Substantia nigra (tissue), 51 donors: ENCODE measurements at places on chromosomes 1 and 21.

- no peak for DNase-seq
Measured at GRCh38 chr1:211237579-211237978, 21.6 kb upstream of the RCOR3 start.

DNA sequence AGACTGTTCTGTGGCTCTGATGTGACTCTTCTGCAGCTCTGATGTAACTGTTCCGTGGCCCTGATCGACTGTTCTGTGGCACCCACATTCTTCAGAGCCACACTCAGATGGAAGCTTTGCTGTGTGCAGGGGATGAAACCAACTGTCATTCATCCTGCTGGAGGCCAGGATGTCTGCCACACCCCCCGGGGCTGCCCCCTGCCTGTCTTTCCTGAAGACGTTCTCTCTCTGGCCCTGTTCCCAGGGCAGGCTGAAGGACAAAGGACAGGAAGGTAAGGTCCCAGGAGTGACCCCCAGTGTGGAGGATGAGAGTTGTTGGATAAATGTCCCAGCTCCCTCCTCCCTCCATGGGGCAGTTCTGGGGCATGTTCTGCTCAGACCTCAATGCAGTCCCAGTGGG lies 29.4 kb upstream of the UMODL1 start:
- DNase-seq, result no peak

GRCh38 chr1:19597496-19598309 lies 46.4 kb upstream of the NBL1 start:
- DNase-seq, result no peak

GRCh38 chr1:230879778-230880177 lies 11.5 kb upstream of the C1orf198 start:
- DNase-seq, result no peak

- DNase-seq, result no peak
Measured at GRCh38 chr1:205568135-205568468, 63.6 kb downstream of the CDK18 start.

DNA sequence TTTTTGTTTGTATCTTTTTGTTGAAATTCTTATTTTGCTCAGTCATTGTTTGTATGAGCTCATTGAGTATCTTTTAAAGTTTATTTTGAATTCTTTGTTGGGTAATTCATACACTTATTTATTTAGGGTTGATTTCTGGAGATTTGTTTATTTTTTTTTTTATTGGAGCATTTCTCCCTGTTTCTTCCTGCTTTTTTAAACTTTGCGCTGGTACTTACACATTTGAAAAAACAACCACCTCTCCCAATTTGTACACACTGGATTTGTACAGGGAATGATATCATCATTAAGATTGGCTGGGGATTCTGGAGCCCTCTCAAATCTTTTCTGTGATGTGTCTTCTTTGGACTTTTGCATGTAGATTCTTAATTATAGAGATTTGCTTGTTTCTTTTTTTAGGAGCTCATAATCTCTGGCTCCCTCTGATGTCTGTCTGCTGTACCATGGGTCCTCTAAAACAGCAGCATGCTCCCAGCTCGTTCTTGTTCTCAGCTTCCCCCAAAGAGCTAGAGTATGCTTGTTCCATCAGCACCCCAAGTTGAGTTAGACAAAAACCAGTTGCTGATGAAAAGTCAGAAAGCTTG lies 310.7 kb downstream of the DUSP10 start:
- no peak for DNase-seq

DNA sequence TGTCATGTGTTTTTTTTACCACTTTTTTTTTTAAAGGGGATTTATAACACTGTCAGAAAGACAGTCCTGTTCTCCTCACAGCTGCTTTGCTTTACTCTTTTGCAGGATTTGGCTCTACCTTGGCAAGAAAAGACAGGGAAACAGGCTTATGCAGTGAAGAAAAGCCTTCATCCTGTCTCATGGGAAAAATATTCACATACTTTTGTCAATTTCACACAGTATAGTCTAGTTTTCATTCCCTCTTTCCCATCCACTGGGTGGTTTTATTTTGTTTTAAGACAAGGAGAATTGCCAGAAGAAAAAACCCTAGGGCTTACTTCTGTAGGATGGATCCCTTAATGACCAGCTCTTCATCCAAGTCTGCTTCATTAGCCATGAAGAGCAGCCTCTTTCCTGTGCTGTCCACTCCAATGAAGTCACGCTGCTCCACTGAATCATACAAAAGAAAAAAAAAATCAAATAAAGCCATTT lies 60.0 kb downstream of the EIF2B3 start:
- no peak for DNase-seq

DNA sequence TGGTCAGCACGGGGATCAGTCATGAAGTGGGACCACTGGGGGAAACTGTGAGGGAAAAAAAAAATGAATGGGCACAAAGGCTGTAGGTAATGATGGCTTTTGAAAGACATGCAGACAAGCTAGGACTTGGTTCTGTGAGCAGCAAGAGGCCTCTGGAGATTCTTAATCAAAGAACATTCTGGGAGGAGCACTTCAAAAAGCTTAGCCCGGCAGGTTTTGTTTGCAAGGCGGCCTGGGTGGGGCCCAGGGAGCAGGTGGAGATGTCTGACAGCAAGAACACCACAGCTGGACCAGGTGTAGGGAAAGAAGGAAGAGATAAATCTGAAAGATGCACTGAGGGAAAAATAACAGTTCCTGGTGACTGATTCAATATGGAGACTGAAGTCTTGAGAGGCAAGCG lies 6.0 kb downstream of the TEX35 start:
- no peak for DNase-seq

GRCh38 chr1:30303387-30303786 lies 420.0 kb downstream of the MATN1 start:
- DNase-seq, result no peak

DNA sequence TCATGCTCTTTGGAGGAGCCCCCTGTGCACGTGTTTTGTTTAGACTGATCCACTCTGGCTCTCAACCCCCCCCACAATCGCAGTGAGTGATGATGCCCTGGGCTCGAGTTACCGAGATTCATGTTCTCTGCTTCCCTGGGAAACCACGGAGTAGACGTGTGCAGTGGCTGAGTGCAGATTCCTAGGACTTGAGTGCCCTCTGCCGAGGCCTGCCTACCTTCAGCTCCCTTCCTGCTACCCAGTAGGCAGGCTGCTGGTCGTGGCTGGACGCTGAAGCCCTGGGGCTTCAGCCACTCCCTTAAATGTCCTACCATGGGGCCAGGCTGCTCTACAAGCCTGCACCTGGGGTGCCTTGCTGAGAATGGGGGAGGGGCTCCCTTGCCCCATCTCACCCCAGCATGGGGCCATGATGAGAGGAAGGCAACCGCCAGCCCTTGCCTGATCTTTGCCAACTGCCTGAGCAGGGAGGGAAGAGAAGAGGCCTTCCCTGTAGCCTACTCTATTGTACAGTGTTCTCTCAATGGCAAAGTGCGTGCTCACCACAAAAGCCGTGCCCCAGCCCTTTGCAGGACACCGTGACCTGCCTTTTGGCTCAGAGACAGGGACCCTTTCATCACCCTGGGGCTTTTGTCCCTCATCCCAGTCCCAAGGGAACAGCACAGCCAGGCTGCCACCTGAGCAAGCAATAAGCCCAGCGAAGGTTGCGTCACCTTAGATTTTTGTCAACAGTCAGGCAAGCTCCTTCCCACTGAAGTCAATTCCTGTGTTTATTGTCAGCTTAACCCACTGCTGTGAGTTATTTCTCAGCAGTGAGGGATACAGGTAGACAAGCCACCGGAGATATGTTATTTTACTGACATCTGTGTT lies 4.1 kb upstream of the GRIK3 start:
- peak; percentile 71 for DNase-seq

- no peak for DNase-seq
Measured at GRCh38 chr1:162215902-162216301, 146.4 kb downstream of the NOS1AP start.

DNA sequence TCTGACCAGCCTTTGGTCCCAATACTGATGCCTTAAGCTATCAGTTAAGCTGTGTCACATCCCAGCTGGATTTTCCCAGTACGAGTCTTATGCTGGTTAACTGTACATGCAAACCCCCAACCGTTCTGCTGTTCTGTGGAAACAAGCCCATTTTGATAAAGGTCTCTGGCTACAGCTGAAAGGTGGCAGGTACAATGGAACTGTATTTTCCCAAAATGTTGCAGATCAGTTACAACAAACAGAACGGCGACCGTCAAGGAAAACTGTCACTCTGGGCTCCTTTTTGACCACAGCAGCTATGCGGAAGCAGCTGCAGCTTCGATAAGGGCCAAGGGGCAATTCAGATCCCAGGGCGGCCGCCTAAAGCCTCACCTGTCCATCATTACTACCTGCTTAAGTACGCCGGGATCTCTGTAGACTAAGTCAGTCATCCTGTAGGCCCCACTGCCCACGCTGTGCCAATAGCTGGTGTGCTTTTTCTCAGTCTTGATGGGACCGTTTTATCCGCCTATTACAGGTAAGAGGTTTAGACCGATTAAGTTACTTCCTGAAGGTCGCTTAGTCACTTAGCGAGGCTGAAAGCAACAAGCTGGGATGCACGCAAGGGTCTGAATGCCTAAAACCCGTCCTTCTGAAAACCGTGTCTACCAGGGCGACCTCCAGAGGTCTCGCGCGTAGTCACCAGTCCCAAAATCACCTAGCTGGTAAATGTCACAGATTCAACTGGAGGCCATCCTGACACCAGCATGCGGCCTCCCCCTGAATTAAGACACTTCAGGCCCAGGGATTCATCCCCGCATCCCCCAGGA lies 11.1 kb upstream of the RAB42 start:
- no peak for DNase-seq

GRCh38 chr1:46568461-46568891 lies 17.0 kb upstream of the KNCN start:
- DNase-seq, result no peak

GRCh38 chr1:229079016-229079595 lies 191.8 kb upstream of the RAB4A start:
- DNase-seq, result no peak

GRCh38 chr1:100626397-100626796 lies 88.5 kb downstream of the GPR88 start:
- no peak for DNase-seq

DNA sequence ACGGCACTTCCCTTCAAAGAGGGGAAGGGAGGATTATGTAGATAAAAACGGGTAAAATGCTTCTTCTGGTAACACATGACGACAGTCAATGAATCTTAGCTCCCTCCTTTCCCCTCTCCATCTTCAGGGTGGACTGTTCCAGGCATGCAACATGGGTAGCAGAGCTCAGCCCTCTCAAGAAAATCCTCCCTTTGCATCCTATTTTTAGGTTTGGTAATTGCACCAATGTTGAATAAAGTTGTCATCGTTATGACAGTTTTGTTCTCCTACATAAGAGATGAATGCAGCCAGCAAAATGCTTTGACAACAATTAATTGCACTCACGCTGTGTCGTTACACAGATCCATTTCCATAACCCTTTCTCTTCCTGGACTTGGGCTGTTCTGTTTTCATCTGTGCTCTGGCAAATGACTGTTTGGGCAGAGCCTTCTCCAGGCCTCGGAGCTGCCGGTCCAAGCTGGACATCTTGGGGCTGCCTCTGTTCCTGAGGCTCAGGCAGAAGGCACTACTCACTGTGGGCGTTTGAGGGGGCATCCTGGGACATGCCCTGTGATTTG lies 127.6 kb downstream of the CNIH3 start:
- no peak for DNase-seq

DNA sequence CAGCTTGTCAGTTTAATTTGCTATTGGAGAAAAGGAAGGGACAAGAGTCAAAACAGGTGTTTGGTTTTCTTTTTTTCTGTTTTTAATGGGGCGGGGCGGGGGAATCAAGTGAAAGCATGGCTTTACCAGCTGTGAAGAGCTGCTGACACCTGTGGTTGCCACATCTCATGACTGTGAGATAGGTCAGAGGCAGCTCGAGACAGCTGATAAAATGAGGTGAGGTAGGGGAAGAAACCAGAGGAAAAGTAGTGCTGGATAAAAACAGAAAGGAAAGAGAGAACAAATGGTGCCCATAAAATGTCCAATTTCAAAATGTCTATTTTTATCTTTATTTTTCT lies 272.3 kb downstream of the NEGR1 start:
- no peak for DNase-seq

- DNase-seq, result no peak
Measured at GRCh38 chr1:175090780-175091179, 23.1 kb downstream of the TNN start.

- no peak for DNase-seq
Measured at GRCh38 chr1:241499910-241500309, 19.6 kb downstream of the FH start.
